AG08395 (cell line): ENCODE measurements at places on chromosomes 11 and 22.

DNA sequence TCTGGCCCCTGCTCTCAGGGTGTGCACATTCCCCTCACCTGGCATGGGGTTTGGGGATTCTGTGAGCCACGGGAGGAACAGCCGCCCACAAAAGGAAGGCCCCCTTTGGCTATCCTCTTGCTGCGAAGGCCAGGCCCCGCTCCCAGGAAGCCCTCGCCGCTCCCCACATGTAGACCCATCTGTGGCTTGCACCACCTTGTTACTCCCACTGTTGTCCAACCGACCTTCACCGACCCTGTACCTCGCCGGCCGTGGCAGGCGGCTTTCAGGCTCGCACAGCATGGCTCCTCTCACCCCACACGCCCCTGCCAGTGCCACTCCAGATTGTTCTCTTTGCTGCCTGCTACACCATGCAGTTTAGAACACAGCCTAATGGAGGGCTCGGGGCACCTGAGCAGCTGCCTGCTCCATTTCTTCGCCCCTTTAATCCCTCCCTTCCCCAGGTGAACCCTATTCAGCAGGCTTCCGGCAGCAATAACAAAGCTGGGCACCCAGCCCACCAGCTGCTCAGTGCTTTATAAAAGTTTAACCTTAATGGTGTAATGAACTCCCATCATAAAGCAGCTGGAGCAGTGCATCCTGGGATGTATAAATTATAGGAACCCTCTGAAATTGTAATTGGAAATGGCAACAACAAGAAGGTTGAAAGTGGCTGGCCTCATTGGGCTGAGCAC lies 10.7 kb downstream of the DAGLA start:
- no peak for DNase-seq

DNA sequence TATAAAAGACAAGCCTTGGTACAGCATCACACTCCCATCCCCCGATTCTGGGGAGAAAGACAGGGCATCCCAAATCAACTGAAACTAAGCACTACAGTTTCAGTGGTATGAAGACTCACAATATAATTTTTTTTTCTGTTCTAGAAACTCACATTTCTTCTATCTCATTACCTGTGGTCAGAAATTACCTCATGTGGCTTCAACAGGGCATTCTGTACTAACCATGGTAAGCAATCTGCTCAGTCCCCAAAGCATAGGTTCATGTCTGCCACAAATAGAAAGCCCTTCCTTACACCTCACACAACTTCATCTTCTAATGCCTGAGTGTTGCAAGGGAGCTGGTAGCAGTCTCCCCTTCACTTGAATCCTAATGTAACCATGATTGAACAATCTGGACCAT lies 147.4 kb upstream of the POU2AF2 start:
- no peak for DNase-seq

GRCh38 chr11:33987975-33988580 lies 63.5 kb upstream of the CAPRIN1 start:
- DNase-seq, result peak; percentile 64

DNA sequence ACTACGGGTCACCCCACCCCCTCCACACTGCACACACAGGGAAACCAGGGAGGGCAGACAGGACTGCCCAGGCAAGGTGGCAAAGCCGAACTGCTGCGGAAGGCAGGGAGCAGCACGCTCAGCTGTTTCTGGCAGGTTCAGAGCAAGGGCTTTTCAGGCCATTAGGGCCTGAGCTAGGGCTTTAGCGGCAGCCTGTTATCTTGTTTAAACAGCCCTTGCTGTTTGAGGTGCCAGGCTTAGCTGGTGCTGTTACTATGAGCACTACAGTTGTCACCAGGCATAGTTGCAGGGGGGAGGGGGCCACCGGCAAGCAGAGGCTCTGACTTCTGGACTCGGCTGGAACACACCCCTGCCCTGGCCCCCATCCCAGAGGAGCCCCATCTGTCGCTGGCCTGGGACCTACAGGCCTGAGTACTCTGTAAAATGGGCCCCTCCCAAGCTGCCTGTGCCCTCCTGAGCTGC lies 34.9 kb downstream of the RSPH14 start:
- DNase-seq, result no peak

DNA sequence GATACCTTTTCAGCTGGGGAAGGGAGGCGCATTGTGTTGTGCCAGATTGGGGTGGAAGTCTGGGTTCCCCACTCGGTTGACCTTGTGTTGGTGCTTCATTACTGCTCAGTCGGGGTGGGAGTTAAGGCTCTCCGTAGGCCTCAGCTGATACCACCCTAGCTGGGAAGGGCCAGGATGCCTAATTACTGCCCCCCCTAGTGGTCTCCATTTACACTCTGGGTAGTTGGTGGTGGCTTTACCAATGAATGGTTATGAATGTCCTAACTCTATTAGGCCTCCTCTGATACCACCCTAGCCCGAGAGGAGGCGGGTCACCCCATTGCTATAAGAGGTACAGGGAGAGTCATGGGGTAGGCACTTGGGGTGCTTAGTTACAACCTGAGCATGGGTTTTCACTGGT lies 27.5 kb upstream of the HIKESHI start:
- DNase-seq, result no peak

DNA sequence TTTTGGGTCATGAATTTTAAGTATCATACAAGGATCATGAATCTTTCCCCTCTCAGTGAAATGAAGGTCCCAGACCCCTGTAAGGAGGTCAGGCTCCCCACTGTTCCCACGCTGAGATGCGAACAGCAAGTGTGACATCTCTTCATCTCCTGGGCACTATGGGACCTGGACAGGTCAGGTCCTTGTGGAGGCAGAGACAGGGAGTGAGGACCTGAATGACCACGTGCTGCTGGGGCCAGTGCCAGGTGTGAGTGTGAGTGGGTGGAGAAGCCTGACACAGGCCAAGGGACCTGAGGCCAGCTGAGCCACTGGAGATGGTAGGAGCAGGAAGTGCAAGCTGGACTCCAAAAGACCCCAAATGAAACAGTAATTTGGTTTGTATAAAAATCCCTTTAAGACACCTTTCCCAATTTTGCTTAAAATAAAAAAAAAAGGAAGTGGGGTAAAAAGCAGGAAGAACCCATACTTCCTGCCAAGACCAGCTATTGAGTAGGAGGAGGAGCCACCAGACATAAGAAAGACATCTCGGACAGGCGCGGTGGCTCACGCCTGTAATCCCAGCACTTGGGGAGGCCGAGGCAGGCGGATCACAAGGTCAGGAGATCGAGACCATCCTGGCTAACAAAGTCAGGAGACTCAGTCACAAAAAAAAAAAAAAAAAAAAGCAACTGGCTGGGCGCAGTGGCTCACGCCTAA lies 35.4 kb upstream of the SERPIND1 start:
- DNase-seq, result no peak

GRCh38 chr11:44988111-44988510 lies 37.4 kb upstream of the TP53I11 start:
- DNase-seq, result no peak

DNA sequence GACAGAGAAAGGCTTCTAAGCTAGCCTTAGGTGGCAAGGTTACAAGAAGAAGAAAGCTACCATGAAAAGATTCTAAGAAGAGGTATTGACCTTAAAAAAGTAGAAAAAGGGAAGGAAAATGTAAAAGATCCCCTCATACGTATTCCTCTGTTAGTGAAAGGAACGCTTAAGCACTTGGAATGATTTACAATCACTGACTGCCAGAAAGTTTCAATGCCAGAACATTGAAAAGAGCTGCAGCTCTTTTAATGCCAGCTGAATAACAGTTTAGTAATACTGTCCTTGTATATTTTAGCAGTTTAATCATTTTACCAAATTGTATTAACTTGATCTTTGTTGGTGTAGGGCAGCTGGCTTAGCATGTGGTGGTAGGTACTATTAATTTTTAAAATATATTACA lies 650.7 kb downstream of the FAM181B start:
- DNase-seq, result no peak

- no peak for DNase-seq
Measured at GRCh38 chr11:11119917-11120316, 233.1 kb downstream of the CSNK2A3 start.

GRCh38 chr22:50456466-50457234 lies 18.2 kb downstream of the SBF1 start:
- no peak for DNase-seq

DNA sequence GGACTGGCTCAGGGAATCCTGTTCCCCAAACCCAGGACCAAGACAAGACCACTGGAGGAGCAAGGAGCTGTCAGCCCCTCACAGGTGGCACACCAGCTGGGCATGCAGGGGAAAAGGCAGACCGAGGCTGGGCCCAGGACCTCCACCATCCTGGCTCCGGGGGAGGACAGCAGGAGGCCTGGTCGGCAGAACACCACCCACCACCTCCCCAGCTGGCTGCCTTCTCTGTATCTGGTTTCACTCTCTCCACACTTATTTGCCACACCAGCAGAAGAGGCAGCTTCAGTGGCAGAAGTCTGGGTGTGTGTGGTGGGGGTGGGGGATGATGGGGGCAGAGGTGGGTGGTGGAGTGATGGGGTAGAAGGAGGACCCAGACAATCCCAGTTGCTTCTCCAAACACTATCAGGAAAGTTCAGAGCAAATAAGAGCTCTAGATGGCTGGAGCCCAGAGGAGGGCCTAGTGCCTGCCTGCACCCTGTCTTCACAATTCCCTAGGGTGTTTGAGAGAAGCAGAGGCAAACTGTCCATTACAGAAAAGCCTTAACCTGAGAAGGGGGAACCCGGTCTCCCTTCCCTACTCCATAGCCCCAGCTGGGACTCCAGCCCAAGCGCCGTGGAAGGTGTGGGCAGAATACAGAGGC lies 51.9 kb upstream of the CDON start:
- no peak for DNase-seq

DNA sequence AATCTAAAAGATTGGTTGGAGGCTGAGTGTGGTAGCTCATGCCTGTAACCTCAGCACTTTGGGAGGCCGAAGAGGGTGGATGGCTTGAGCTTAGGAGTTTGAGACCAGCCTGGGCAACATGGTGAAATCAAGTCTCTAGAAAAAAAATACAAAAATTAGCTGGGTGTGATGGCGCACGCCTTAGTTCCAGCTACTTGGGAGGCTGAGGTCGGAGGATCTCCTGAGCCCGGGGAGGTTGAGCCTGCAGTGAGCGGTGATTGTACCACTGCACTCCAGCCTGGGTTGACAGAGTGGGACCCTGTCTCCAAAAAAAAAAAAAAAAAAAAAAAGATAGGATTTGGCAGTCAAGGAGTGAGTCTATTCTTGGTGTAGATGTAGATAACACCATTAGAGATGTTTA lies 10.6 kb downstream of the FOLR1 start:
- no peak for DNase-seq

DNA sequence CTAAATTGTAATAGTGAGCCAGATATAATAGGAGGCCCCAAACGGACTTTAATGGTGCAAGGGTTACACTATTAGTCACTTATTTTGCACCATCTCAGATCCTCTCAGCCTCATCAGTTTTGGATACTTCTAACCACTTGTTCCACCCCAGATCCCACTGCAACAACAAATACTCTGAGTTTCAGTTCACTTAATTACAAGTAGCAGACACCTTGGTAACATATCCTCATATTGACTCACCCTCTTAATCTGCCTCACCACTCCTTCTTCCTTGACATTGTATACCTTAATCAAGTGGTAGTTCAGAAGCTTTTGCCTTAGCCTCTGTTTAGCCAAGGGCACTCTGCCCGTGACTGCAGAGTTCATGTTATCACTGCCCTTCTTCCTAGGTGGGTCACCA lies 256.1 kb upstream of the UBASH3B start:
- DNase-seq, result no peak

DNA sequence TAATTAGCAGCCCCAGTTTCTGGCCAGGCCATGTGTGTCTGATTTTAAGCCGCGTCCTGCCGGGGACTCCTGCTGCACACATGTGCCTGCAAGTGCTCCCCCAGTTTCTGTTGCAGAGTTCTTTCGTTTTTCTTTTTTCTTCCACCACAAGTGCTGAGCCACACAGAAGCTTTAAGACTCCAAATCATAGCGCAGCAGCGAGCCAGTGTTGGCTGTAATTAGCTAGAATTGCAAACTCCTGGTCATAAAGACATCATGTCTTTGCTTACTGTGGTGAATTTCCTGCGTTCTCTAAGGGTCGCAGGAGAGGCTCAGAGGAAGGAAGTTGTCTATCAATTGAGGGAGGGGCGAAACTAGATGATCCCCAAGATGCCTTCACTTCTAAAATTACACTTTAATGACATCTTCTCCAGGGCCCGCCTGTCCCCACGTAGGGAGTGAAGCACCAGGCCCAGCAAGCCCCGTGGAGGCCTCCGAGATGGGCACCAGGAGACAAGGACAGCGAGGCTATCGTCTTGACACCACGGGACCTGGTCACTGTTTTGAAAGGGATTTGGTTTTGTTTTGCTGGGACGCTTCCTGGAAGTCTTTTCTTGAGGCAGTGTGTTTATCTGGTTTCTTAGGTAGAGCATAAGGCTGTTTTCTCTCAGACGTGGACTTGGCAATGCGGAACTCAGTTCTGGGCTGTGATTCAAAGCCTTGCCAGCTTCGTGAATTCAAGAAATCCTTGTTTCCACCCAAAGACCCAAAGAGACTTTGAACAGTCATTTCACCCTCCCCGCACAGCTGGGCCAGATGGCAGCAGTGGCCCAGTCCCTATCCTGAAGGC lies 71.8 kb downstream of the UBASH3B start:
- no peak for DNase-seq

- no peak for DNase-seq
Measured at GRCh38 chr22:39245130-39246039, 603 bp upstream of the PDGFB start.

- DNase-seq, result no peak
Measured at GRCh38 chr22:45328822-45329529, 19.2 kb downstream of the FAM118A start.

- no peak for DNase-seq
Measured at GRCh38 chr11:79150966-79151365, 289.9 kb downstream of the TENM4 start.

DNA sequence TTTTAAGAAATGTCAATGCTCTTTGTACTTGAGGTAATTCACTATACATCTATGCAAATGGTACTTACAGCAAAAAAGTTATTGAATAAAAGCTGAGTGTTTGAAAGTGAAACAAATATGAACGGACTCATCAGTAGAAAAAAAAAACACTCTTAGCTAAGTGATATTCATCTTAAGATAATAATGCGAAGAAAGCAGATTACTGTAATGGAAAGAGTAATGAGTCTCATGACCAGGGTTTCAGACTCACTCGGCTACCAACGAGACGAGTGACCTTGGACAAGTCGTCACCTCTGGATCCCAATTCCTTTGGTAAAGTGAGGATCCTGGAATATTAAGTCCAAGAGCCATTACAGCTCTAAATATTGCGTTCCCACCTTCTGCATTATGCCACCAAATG lies 57.0 kb downstream of the PACSIN2 start:
- DNase-seq, result no peak

DNA sequence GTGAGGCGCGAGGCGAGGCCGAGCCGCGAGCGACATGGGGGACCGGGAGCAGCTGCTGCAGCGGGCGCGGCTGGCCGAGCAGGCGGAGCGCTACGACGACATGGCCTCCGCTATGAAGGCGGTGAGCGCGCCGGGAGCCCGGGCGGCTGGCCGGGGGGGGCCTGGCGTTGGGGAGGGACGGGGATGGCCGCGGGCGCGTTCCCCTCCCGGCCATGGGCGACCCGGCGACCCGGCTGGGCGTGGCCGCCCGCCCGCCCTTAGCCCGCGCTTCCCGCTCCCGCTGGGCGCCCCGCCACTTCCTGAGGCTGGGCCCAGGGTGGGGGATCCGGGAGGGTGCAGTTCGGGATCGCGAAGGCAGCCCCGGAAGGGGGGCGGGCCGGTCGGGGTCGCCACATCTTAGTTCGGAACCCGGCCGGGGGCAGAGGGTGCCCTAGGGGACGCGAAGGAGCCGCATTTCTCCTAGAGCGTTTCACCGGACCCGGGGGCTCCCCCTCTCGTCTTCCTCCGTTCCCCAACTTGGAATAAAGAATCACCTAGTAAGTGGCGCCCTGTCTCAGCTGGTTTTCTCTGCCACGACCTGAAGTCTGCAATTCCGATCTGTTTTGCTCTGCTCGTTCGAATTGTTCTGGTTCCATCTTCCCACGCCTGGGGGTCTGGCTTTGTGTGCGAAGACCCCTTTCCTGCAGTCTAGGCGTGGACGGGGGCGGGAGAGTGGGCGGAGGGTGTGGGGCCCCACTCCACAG lies 536 bp downstream of the YWHAH start:
- peak; percentile 35 for DNase-seq
